PC-9 (cell line): ENCODE measurements at places on chromosomes 5 and 9.

- no peaks in the 10 kb centered on the region for H3K27me3 ChIP-seq
- H3K4me3 ChIP-seq = no peak overlapping the region
- DNase-seq = no peak
These were observed 60.6 kb upstream of the SYK start for GRCh38 chr9:90741036-90741435.

- no peak overlapping the region for H3K27ac ChIP-seq
- H3K4me1 ChIP-seq = no peaks in the 10 kb centered on the region
- H3K4me3 ChIP-seq = no peak overlapping the region
- no peak for DNase-seq
- H3K36me3 ChIP-seq = peaks cover 9% of the 10 kb centered on the region; the same call in 1 of the 2 replicates
These were observed 52.1 kb upstream of the CACNA1B start for GRCh38 chr9:137825324-137825989.

DNA sequence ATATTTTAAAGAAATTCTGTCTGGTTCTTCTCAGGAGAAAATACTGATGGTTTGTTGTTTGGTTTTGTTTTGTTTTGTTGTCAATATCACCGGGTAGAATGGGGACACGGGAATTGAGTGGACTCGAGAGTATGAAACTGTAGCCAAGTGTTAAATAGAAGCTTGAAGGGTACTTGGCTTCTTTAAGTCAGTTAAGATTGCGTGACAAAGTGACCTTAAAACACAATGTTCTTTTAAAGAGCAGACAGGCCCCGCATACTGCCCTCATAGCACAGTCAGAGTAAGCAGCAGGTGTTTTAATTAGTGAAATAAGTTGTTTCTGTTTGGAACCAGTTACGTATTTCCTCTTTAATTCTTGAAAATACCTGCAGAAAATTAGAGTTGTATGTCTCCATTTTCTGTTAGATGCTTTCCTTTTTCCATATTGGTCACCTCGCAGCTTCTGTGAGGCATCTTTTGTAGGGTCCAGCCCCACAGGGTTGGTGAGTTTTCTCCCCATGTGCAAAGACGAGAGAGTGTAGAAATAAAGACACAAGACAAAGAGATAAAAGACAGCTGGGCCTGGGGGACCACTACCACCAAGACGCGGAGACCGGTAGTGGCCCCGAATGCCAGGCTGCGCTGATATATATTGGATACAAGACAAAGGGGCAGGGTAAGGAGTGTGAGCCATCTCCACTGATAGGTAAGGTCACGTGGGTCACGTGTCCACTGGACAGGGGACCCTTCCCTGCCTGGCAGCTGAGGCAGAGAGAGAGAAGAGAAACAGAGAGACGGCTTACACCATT is 9.6 kb downstream of the TRIP13 start:
- H3K4me3 ChIP-seq = no peak overlapping the region
- H3K27ac ChIP-seq = no peak overlapping the region
- no peak for DNase-seq
- H3K36me3 ChIP-seq = peaks cover 21% of the 10 kb centered on the region; the same call in 1 of the 2 replicates

- H3K4me1 ChIP-seq = peaks cover 9% of the 10 kb centered on the region
- no peak for DNase-seq
- no peak overlapping the region for H3K4me3 ChIP-seq
- no peaks in the 10 kb centered on the region for H3K36me3 ChIP-seq
These were observed 150.3 kb downstream of the AUH start for GRCh38 chr9:91211414-91211813.

DNA sequence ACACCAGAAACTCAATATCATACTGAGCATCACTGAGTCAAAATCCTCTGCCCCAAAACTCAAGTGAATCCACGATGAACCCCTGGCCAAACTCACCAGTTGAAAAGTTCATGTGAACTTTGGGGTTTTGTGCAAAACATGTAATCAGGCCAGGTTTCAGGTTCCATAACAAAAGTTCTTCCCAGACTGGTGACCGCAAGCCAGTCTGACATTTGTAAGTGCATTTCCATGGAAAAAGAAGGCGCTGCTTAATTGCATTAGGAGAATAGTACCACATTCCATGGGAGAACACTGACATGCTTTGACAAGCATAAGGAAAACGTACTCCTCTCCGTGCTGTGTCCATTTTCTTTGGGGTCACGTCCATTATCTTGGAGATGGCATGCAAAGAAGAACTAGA is 567.0 kb downstream of the BNC2 start:
- H3K4me3 ChIP-seq = no peak overlapping the region
- no peaks in the 10 kb centered on the region for H3K27me3 ChIP-seq
- no peak overlapping the region for H3K27ac ChIP-seq
- DNase-seq = no peak
- H3K36me3 ChIP-seq = no peaks in the 10 kb centered on the region

DNA sequence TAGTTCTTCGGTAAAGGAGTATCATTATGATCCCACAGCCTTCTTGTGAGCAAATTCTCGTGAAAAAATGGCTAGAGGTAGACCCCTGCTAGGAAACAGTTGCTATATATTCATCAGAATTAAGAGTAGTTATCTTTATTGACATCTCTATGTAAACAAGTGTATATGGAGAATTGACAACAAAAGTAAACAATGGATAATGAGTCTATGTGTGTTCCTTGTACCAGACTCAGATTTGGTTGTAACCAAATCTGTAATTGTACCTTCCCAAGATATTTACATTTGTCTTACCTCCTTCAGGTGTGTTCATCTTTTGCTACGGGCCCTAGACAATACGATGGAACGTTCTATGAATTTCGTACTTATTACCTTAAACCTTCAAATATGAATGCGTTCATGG is 2.1 kb downstream of the NIPSNAP3B start:
- H3K27ac ChIP-seq = no peak overlapping the region
- no peaks in the 10 kb centered on the region for H3K27me3 ChIP-seq
- no peaks in the 10 kb centered on the region for H3K4me1 ChIP-seq
- no peaks in the 10 kb centered on the region for H3K36me3 ChIP-seq
- no peak for DNase-seq

DNA sequence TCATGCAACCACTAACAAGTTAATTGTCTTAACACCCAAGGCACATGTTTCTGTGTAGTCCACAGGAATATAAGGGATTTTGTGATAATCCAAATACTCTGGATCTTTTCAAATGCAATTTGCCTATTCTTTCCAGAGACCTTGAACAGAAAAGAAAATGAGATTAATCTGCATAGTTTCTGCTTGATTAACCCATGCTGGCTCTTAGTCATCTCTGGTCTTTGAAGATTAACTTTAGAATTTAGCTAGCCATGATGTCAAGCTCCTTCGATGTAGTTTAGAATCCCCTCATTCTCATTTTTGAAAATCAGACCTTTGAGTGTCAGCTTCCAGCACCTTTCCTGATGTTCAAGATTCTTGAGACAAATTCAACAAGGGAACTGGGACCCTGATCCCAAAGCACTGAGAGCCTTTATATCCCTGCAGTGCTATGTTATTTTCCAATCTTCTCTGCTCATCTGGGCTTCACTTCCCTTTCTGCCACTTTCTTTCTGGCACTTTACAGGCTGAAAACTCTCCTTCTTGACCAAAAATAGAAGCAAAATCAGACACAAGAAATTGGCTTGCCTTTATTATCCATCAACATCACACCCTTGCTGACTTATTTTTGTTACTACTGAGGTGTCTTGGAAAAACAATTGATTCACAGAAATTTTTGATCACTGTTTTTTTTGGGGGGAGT is 155.5 kb downstream of the PALM2AKAP2 start:
- H3K27ac ChIP-seq = no peak overlapping the region
- no peaks in the 10 kb centered on the region for H3K4me1 ChIP-seq
- no peaks in the 10 kb centered on the region for H3K36me3 ChIP-seq
- no peak overlapping the region for H3K4me3 ChIP-seq

DNA sequence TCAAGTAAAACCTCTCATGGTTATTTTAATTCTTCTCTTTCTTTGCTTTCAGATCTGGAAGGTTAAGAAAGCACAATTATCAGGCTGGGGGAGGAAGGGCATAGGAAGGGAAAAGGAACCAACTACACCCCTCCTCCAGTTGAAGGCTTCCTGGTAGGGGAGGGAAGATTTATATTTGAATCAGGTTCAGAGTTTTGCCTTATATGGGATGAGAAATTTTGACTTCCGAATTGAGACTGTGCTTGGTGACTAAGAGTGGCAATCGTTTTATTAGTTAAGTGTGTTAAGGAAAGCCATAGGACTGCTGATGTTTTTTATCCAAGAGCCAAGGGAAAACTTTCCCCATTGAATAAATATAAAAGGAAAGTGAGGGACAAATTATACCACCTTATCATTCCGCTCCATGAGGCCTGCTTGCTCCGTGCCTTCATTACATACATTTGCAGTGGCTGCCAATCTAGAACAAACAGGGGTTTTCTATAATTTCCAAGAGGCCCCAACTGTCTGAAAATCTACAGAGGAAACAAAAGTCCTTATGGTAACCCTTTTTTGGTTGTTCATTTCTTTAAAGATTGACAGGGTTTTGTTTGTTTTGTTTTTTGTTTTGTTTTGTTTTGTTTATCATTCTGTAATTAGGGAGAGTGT is 115.7 kb upstream of the EPB41L4A start:
- H3K4me3 ChIP-seq = no peak overlapping the region
- no peak overlapping the region for H3K27ac ChIP-seq

DNA sequence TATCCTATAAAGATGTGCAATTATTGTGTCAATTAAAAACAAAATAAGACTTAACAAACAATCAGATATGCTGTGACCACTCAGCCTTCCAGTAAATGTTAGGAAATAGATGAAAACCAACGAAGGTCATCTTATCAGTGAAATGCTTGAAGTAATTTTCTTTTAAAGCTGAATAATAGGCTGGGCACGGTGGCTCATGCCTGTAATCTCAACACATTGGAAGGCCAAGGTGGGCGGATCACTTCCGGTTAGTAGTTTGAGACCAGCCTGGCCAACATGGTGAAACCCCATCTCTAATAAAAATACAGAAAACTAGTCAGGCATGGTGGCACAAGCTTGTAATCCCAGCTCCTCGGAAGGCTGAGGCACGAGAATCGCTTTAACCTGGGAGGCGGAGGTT is 31.2 kb downstream of the NLN start:
- no peaks in the 10 kb centered on the region for H3K4me1 ChIP-seq
- DNase-seq = no peak
- no peaks in the 10 kb centered on the region for H3K36me3 ChIP-seq
- H3K27ac ChIP-seq = no peak overlapping the region
- no peaks in the 10 kb centered on the region for H3K27me3 ChIP-seq
